ENCODE measurements at places on chromosomes 6 and 20.

DNA sequence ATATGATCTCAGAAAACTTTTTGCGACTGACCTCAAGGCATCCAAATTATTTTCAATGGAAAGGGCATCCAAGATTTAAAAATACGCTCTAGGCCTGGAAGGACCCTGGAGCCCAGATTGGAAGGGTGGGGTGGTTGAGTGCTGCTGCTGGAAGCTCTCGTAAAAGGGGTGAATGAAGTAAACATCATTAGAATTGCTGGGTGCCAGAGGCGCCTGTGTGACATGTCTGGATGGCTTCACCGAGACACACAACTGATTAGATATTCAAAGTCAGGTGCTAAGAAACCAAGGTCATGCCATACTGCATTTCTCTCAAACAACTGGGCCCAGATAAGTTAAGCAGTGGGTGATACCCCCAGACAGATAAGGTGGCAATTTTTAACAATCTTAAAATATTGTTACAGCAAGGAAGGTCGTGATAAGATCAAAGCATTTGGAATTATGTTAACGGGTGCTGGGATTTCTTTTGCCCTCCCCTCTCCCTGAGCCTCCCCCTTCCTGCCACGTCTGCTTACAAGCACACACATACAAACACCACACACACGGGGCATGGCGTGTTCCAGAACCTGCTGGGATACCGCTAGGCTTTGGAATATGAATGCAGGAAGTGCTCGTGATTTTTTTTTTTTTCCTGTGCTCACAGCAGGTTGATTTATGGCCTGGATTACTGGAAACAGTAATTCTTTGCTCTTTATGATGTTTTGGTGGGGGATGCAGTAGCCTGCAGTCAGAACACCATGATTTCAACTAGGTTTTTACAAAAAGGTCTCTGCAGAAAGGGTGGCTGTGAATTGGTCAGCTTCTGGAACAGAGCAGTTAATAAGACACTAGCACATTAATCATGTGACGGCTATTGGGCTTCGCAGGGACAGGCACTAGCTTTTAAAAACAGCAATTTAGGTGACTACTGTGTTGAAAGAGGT, 551.2 kb downstream of the QKI start:
- DNase-seq: no peak
- H3K4me3 ChIP-seq: peak overlapping the region; percentile 28
- no peaks in the 10 kb centered on the region for H3K27me3 ChIP-seq
- no peak overlapping the region for H3K27ac ChIP-seq
- no peaks in the 10 kb centered on the region for H3K36me3 ChIP-seq
- H3K4me1 ChIP-seq: peaks cover 13% of the 10 kb centered on the region

GRCh38 chr6:26432627-26433201, 7.6 kb upstream of the BTN3A3 start:
- DNase-seq: no peak
- no peaks in the 10 kb centered on the region for H3K36me3 ChIP-seq
- H3K4me1 ChIP-seq: no peaks in the 10 kb centered on the region
- H3K27ac ChIP-seq: no peak overlapping the region
- no peak overlapping the region for H3K4me3 ChIP-seq
- H3K27me3 ChIP-seq: no peaks in the 10 kb centered on the region

- no peak overlapping the region for H3K27ac ChIP-seq
- H3K36me3 ChIP-seq: no peaks in the 10 kb centered on the region
- H3K27me3 ChIP-seq: no peaks in the 10 kb centered on the region
Measured at GRCh38 chr6:22418714-22419113, 121.9 kb upstream of the PRL start.

DNA sequence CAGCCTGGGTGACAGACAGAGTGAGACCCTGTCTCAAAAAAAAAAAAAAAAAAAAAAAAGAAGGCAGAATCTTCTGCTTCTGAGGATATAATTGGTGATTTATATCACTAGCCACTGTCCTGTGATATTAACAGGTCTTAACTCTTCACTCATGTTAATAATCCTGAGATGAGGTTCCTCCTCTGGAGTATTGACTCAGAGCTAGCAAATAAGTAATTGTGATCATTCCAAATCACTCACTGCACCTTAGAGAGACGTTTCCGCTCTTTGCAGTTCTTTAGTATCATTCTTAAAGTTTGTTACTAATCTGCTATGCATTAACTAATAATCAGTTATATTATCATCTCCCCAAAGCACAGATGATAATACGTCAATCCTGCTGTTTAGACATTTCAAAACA, 41.6 kb upstream of the NOX3 start:
- no peak overlapping the region for H3K27ac ChIP-seq
- no peaks in the 10 kb centered on the region for H3K27me3 ChIP-seq
- H3K4me3 ChIP-seq: no peak overlapping the region
- H3K36me3 ChIP-seq: no peaks in the 10 kb centered on the region
- no peak for DNase-seq

- no peak overlapping the region for H3K4me3 ChIP-seq
- H3K4me1 ChIP-seq: no peaks in the 10 kb centered on the region
- peak; percentile 60 for DNase-seq
Measured at GRCh38 chr6:161369339-161369738, 95.5 kb upstream of the AGPAT4 start.

DNA sequence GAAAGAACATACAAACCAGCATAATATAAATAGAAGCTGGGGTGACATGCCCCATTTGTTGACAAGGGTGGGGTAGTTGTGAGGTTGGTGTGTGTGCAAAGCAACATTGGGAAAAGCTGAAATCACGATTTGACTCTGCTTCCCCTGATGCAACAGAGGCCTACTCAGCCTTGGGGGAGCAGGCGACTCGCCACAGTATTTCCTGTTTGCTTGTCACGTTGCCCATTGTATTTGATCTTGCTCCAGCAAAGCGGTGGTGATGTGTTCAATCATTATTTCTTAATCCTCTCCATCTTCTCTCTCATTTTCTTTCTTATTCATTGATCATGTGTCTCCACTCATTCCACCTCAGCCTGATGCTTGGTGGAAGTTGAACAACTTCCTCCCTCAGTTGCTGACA, 165.8 kb upstream of the CITED2 start:
- H3K27ac ChIP-seq: no peak overlapping the region
- H3K4me3 ChIP-seq: no peak overlapping the region
- H3K4me1 ChIP-seq: peaks cover 24% of the 10 kb centered on the region
- H3K27me3 ChIP-seq: no peaks in the 10 kb centered on the region

- no peaks in the 10 kb centered on the region for H3K27me3 ChIP-seq
- H3K36me3 ChIP-seq: no peaks in the 10 kb centered on the region
- no peak for DNase-seq
- H3K4me1 ChIP-seq: no peaks in the 10 kb centered on the region
- no peak overlapping the region for H3K27ac ChIP-seq
Measured at GRCh38 chr6:120899932-120900331, 434.3 kb downstream of the TBC1D32 start.

- DNase-seq: no peak
- H3K27ac ChIP-seq: no peak overlapping the region
- H3K4me1 ChIP-seq: no peaks in the 10 kb centered on the region
- no peak overlapping the region for H3K4me3 ChIP-seq
- H3K27me3 ChIP-seq: no peaks in the 10 kb centered on the region
- H3K36me3 ChIP-seq: no peaks in the 10 kb centered on the region
Measured at GRCh38 chr6:145694083-145694737, 41.1 kb downstream of the EPM2A start.

- H3K4me1 ChIP-seq: peaks cover 4% of the 10 kb centered on the region
- no peak for DNase-seq
- H3K4me3 ChIP-seq: no peak overlapping the region
- no peaks in the 10 kb centered on the region for H3K36me3 ChIP-seq
- no peaks in the 10 kb centered on the region for H3K27me3 ChIP-seq
Measured at GRCh38 chr6:109178921-109179320, 83.6 kb downstream of the CEP57L1 start.

DNA sequence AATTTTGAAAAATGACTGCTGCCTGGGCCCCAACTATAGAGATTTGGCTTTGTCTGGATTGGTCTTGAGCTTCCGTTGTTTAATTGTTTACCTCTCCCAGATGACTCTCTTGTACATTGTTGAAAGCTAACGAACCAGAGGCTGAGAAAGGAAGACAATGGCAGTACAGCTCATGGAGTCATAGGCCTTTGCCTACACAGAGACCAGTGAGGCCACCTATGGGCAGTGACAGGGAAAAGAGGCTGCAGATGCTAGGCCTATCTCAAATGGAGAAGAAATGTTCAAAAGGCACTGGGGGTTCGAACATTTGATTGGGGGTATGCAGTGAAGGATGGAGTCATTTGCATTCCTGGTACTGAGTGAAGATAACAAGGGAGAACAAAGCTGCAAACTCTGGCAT, 29.1 kb downstream of the OPN5 start:
- H3K36me3 ChIP-seq: no peaks in the 10 kb centered on the region
- no peaks in the 10 kb centered on the region for H3K4me1 ChIP-seq
- no peaks in the 10 kb centered on the region for H3K27me3 ChIP-seq
- no peak overlapping the region for H3K27ac ChIP-seq

DNA sequence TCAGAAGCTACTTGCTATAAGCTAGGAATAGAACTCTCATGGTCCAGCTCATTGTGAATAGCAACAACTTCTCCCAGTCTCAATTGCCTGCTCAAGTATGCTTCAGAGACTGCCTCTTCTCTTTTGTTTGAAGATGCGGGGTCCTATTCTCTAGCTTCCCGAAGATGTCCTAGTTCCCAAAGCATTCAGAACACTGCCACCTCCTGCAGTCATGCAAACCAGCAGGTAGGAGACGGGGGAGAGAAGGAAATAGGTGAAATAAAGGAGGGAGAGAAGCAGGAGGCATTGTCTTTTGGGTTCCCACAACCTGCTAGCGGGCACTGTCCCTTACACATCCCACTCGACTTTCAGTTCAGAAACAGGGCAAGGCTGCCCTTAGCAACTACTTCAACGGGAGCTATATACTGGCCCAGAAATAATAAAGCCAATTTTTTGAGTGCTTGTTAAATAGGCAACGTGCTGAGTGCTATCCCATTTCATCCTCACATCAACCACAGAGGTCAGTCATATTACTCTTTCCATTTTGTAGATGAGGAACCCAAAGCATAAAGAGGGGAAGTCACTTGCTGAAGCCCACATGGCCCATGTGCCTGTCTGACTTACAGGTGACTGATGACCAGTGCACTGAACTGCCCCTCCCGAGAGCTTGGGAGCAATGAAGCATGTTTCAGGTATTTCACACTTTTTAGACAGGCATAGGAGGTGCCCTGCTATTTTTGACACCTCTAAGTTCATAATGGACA, 61.9 kb upstream of the ATXN1 start:
- peaks cover 13% of the 10 kb centered on the region for H3K4me1 ChIP-seq
- H3K4me3 ChIP-seq: no peak overlapping the region
- no peak overlapping the region for H3K27ac ChIP-seq
- no peak for DNase-seq
- no peaks in the 10 kb centered on the region for H3K36me3 ChIP-seq

DNA sequence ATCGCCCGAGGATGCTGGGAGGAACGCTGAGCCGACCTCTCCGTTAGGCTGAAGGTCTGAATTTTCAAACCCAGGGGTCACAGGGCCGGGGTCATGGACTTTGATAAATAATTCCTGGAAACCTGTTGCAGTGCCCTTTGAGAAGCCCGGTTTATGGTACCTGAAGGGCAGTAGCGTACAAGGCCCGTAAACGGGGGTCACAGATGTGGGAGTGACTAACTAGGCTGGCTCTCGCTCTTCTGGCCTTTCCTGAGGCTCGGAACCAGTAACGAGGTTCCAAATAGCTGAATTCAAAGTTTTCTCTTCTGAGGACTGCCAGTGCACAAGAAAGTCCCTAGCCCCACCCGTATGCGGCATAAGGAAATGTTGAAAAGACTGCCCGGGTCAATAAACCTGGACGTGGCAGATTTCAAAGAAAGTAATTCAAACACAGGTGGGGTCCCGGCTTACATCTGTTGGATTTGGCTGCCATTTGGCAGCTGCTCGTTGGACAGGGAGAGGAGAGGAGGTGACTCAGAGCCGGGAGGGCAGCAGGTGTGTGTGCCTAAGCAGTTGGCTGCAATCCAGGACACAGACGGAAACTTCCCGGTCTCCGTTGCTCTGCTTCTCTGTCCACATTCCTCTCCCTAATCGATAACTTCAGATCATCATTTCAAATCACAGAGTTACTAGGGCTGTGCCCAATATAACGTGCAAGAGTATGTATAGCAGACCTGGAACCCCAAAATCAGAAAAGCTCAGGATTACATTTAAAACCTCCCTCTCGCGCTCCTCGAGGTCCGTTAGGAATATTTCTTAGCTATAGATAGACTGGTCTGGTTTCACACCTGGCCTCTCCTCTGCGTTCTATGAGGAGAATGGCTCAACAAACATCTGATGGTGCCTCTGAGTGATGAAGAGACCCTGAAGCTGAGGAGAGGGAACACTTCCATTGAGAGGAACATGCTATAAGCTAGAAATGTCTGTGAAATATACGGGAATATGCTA, 765 bp upstream of the GMDS start:
- peak; percentile 79 for DNase-seq
- H3K4me3 ChIP-seq: peak overlapping the region; percentile 93
- peak overlapping the region; percentile 86 for H3K27ac ChIP-seq
- no peaks in the 10 kb centered on the region for H3K36me3 ChIP-seq
- no peaks in the 10 kb centered on the region for H3K27me3 ChIP-seq

GRCh38 chr20:25484911-25485511, 77.5 kb downstream of the GINS1 start:
- H3K36me3 ChIP-seq: no peaks in the 10 kb centered on the region
- H3K4me3 ChIP-seq: no peak overlapping the region
- no peak for DNase-seq
- H3K4me1 ChIP-seq: peaks cover 22% of the 10 kb centered on the region

DNA sequence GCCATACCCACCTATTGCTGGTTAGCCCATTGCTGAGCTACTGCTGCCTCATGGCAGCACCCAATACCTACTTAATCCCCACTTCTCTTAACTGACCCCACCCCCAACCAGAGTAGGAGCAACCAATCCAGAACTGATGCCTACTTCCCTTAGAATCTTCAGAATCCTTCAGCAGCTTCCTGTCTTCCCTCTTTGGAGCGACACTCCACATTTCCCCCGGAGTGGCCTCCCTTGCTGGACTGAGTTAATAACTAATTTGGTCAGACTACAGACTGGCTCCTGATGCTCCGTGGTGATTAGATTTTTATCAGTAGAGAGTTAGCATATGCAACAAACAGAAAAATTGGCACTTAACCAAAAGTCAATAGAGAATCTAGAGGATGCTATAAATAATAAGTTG, 51.2 kb upstream of the UBR2 start:
- H3K36me3 ChIP-seq: no peaks in the 10 kb centered on the region
- no peak overlapping the region for H3K27ac ChIP-seq
- no peak overlapping the region for H3K4me3 ChIP-seq
- no peaks in the 10 kb centered on the region for H3K27me3 ChIP-seq
